ENCODE measurements at places on chromosomes 7 and 10.

GRCh38 chr7:42456756-42457276 lies 219.8 kb upstream of the GLI3 start:
- DNase-seq = no peak

GRCh38 chr10:126904818-126905701 lies at the start of gene DOCK1:
Gene DOCK1, plus strand, starts transcription at chr10:126905428. Its CDS starts 90 bp downstream, at chr10:126905518.
- DNase-seq = no peak

DNA sequence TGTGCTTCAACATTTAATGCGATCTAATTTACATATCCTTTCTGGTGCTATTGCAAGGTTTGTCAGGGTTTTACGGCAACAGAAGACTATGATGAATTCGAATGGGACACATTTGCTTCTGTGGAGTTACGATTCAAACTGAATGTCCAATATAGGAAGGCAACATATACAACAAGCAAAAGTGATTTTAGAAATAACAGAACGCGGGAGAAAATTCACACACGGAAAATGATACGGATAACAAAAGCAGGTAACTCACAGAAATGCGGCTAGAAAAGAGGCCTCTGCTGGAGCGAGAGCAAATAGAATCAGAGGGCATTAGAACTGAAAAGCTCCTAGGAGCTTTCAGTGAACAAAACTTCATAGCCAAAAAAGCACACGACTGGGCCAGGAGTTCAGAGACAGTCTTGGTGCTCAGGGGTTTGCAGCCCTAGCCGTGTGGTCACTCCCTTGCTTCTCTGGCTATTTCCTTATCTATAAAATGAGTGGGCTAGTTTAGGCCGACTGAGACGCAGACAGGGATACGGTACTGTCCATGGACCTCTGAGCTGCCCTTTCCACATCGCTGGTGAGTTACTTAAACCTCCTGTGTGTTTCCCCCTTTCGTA lies 557 bp upstream of the TAX1BP1 start:
- no peak for DNase-seq

DNA sequence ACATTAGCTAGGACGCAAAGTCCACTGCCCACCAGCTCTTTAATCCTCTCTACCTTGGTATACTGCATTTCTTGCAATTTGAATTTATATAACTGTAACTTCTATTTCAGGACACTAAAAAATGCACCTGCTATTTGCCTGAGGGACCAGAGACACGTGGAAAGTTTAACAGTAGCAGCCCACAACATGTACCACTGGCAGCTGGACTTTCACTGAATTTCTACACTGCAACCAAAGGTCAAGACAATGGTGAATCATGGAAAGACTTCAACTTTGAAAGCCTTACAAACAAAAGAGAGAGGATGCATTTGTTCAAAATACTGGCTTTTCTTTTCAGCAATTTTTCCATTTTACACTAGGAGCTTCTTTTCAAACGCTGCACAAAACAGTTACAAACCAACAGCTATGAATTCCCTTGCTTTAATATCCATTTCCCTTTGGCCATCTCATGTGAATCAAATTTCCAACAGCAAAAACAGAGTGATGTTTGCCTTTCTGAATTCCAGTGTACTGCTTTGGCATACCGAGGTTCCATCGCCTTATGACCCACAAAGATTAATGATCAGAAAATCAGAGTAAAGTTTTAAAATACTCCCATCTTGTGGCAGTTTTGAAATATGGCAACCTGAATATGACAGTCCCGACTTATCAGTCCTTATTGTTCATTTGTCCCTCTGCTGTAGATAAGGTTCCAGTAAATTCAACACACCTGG lies 29.9 kb upstream of the HNRNPH3 start:
- no peak for DNase-seq

GRCh38 chr10:70295926-70296325 lies 12.1 kb upstream of the NPFFR1 start:
- no peak for DNase-seq

GRCh38 chr7:37052705-37053104 lies 328.4 kb upstream of the AOAH start:
- no peak for DNase-seq

DNA sequence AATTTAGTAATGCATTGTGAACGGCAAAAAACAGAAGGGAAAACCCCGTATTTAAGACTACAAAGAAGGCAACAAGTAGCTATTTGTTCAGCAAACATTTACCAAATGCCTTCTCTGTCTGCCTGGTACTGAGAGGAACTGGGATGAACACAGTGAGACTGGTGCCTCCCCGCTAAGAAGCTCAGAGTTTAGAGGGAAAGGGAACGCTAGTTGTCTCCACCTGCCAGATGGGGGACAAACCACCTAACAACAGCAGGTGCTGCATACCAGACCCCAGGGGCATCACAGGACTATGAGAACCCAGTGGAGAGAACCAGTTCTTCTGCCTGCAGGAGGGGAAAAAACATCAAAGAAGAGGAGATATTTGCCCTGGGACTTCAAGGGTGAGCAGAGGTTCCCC lies 147.1 kb downstream of the SLC25A13 start:
- DNase-seq = no peak

DNA sequence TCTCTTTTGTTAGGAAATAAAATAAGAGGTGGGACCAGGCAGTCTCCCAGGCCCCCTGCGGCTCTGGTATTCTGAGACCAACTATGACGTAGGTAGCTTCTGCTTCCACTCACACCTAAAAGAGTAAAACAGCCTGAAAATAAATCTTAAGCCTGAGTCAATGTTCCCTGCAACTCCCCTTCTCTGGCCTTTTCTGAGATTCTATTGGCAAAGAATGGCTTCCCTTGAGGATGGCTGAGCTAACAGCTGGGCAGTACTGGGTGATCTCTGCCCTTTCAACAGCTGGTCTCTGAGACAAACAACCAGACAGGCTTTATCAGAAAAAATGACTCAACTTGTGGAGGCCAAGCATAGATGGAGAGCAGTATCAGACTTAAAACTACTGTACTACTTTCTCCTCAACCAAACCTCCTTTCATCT lies 58.7 kb downstream of the CREB3L2 start:
- DNase-seq = no peak

DNA sequence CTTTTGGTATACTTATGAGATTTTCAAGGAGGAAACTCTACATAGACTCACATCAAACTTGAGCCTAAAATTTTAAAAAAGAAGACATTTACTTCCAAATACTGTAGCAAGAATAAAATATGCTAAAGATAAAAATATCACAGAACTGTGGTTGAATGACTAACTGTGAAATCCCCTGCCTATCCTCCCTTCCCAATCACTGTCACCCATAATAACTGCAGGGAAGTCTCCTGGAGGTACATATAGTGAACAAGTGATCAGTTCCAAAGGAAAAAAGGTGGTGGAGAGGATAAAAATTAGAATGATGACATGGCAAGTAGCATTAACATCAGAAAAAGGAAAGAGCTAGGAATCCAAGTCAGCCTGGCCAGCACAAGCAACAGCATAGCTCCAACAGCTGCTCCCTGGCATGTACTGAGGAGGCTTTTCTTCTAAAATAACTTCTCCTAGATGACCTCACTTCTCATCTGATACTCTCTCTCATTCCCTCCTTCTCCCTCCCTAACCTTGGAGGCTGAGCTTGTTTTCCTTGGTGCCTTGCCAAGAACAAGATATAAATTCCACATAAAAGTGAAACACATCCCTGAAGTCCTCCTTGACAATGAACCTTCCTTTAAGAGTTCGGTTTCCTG lies 124.0 kb downstream of the IQUB start:
- no peak for DNase-seq

DNA sequence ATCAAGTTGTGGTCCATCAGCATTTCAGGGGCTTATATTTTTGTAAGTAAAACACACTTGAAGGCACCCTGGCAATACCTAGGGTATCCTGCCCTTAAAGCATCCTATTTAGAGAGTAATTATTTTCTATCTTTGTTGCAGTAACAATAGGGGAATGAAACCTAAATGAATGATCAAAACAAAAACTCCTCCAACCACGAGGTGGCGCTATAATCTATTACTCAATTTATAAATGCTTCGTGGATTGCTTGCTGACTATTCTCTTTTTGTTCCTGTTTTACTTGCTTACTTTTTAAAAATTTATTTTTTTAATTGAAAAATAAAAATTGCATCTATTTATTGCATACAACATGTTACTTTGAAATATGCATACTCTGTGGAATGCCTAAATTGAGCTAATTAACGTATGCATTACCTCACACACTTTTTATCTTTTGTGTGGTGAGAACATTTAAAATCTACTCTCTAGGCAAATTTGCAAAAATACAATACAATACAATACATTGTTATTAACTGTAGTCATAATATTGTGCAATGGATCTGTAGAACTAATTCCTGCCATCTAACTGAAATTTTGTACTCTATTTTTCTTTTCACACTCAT lies 147.7 kb upstream of the BMPER start:
- no peak for DNase-seq

DNA sequence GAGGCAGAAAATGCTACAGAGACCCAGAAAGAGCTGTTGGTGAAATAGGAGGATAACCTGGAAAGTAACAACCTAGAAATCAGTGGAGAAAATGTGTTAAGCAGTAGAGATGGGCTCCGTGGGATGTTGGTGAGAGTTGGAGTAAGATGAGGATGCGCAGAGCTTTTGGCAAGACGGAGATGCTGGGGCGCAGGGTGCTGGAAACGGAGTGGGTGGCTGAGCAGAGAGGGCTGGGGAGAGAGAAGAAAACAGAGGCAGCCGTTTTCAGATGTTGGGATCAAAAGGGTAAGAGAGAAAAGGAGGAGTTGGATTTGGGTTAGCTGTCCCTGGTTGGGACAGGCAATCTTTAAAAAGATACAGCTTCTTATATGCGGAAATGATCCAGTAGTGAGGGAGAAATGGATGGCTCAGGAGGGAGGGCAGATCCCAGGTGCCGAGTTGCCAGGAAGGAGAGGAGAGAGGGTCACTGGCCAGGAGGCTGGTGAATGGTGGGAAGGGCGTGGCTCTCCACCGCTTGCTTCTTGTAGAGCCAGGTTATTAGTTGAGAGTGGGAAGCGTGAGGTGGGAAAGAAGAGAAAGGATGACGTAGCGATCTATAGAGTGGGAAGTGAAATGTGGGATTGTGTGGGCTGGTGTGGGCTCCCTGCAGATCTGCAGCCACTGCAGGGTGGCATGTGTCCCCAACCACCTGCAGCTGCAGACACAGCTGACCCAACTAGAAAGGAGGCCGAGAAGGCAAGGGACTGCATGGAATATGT lies 182.2 kb upstream of the SVIL start:
- no peak for DNase-seq

DNA sequence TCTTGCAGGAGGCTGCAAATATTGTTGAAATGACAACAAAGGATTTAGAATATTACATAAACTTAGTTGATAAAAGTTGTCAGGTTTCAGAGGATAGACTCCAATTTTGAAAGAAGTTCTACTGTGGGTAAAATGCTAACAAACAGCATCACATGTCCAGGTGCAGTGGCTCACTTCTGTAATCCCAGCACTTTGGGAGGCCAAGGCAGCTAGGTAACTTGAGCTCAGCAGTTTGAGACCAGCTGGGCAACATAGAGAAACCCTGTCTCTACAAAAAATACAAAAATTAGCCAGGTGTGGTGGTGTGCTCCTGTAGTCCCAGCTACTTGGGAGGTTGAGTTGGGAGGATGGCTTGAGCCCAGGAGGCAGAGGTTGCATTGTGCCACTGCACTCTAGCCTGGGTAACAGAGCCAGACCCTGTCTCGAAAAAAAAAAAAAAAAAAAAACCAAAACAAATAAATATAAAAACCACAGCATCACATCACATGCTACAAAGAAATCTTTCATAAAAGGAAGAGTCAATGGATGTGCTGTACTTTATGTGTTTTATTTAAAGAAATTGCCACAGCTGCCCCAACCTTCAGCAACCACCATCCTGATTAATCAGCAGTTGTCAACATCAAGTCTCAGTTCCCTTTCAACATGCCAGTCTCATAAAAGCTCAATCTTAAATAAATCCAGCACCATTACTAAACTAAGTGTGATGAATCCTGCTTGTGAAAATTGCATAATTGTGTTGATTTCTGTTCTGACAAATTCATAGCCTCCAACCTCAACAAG lies 83.2 kb upstream of the MBL2 start:
- DNase-seq = no peak

GRCh38 chr10:77111611-77112550 lies 525.7 kb downstream of the KCNMA1 start:
- no peak for DNase-seq

- no peak for DNase-seq
Observed at GRCh38 chr10:133141144-133141957, 18.7 kb upstream of the KNDC1 start.

- no peak for DNase-seq
Observed at GRCh38 chr10:11146402-11147171, 128.9 kb downstream of the CELF2 start.

- DNase-seq = no peak
Observed at GRCh38 chr7:25989140-25989705, 162.8 kb upstream of the NFE2L3 start.

DNA sequence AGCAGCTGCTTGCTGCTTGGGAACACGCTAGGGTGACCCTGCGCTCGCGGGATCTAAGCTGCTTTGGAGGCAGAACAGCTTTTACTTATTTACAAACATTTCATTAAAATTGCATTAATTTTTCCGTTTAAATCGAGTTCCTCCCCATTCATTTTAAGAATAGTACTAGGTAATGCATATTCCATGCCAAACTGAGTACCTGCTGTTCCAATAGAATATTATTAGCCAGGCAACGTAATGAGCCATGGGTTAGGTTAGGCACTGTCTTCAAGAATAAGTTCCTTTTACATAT lies 860 bp downstream of the EXOC6 start:
- DNase-seq = no peak

GRCh38 chr10:132668048-132668394 lies 117.9 kb downstream of the NKX6-2 start:
- no peak for DNase-seq

DNA sequence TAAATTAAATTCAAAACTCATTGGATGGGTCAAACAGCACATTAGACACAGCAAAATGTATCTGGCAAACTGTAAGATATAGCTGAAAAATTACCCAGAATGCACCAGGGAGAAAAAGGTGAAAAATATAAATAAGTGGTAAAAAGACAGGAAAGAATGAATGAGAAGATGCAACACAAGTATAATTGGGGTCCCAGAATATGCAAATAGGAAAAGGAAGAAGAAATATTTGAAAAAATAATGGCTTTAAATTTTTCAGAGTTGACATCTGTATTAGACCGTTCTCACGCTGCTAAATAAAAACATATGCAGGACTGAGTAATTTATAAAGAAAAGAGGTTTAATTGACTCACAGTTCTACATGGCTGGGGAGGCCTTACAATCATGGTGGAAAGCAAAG lies 167.7 kb upstream of the PLXNA4 start:
- no peak for DNase-seq

GRCh38 chr10:7301006-7301778 lies 109.6 kb downstream of the SFMBT2 start:
- no peak for DNase-seq

GRCh38 chr7:127658970-127659630 lies 7.1 kb downstream of the SND1 start:
- no peak for DNase-seq
